ENCODE measurements at places on chromosomes 7 and 10.

- no peak for DNase-seq
These were observed 1018.2 kb upstream of the KCND2 start for GRCh38 chr7:119254742-119255141.

DNA sequence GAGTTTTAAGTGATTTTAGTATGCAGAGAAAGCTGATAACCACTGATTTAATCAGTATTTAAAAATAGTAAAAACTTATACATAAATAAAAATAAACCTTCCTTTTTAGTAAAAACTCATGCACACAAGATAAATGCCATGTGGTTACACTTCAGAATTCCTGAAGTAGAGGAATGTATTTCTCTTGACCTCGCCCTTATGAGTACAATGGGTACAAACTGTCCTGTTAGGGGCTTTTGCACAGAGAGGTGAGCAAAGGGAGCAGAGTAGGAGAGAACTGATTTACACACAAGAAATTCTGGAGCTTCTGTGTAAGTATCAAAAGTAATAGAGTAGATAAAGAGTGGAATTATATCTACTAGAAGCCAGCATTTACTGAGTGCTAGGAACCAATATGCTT, 279.6 kb downstream of the PPP1R3A start:
- DNase-seq, result no peak

DNA sequence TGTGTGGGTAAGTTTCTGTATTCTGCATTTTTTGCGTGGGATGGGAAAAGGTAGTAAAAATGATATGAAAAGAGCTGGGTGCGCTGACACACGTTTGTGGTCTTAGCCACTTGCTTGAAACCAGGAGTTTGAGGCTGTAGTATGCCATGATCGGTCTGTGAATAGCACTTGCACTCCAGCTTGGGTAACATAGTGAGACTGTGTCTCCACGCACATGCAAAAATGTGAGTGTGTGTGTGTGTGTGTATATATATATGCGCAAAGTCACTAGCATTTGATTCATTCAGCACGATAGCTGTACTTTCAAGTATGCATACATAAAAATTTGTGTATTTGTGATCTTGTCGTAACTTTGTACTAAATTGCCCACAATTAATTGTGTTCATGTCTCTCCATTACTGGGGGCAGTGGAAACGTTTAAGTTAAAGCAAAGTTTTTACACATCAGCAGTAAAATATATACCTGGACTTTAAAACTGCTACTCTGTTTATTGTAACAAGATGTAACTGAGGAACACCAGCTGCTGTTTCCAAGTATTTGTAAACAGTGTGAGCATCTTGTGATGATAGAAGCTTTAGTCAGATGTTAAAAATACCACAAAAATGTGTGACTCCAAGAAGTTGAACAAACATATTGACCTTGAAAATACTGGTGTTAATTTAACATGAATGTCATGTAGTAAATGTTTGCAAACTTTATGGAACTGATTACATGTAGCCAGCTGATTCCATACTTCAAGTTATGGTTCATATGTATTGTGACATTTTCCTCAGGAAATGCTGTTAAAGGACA, 1.6 kb downstream of the ZRANB1 start:
- peak; percentile 70 for DNase-seq

GRCh38 chr10:99435986-99436638, 5.7 kb upstream of the GOT1 start:
- DNase-seq, result peak; percentile 5

DNA sequence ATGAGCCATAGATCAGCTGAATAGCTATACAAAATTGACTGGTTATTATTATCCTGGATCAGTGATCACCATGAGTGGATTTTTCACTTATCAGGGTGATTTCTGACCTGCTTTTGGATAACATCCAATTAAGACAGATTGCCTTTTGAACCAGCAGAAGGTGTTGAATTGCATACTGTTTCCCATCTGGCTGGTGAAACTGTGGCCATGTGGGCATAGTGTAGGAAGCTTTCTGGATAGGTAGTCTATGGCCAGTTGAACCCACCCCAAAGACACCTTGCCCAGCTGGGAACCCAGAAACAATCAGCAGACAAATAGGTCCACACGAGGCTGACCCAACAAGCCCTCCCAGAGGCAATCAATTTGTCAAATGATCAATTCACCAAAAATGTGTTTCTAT, 29.3 kb downstream of the DNAJC12 start:
- DNase-seq, result no peak

DNA sequence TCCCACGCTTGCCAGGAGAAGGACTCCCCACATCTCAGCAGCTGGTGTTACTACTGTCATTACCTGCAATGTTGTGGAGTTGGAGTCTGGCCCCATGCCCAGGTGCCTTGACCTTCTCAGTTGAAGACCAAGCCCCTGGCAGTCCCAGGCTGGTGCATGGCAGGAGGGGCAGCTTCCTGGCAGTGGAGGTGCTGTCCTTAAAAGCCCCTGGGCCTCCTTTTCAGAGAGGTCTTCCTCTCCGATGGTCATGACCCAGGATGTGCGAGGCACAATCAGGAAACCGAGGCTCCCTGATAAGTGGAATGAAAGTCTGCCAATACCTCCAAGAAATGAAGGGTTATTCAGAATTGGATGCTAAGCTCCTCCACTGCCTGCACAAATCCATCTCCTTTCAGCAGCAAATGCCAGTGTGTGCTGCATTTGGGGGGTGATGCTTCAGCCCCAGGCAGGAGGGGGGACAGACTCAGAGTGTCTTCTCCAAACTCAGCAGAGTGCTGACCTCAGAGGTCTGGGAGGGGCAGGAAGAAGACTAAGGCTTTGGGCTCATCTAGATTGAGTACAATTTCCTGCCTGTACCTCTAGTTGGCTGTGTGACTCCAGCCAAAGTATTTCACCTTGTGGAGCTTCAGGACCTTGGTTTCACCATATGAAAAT, 97.0 kb upstream of the DDC start:
- DNase-seq, result no peak

GRCh38 chr10:89668386-89669071, 23.5 kb upstream of the PANK1 start:
- no peak for DNase-seq

DNA sequence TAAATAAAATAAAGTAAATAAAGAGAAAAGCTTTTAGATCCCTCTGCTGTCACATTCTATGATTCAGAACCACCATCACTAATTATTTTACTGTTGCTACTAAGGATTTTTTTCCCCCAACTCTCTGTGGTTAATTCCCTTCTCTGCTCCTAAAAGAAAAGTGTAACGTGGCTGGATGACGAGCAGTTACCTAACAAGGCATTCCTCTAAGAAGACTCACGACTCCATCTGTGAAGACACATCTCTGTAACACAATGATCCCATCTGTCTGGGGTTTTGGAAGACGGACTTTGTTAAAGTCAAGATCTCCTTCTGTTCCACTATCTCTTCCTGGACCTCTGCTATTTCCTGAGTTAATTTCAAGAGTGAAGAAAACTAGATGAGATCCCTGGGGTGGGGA, 179.9 kb downstream of the SFMBT2 start:
- DNase-seq, result no peak

GRCh38 chr10:28845009-28845682, 167.8 kb downstream of the BAMBI start:
- no peak for DNase-seq

DNA sequence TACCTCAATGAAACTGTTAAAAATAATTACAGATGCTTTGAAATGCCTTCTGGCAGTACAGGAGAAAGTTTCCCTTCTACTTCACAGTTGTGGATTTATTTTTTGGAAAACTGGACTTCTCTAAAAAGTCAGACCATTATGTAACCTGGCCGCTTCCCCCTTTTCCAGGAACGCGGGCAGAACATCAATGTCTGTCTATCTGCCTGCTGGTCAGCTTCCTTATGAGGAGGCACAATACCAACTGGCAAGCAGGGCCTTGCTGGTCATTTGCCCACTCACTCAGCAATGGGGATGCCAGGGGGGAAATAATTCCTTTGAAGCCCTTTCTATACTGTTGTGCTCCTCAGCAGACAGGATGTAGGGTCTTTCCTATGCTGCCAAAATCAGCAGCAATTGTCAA, 22.5 kb upstream of the ADRB1 start:
- DNase-seq, result no peak

- DNase-seq, result no peak
These were observed 115.5 kb downstream of the AGMO start for GRCh38 chr7:15446280-15446679.

DNA sequence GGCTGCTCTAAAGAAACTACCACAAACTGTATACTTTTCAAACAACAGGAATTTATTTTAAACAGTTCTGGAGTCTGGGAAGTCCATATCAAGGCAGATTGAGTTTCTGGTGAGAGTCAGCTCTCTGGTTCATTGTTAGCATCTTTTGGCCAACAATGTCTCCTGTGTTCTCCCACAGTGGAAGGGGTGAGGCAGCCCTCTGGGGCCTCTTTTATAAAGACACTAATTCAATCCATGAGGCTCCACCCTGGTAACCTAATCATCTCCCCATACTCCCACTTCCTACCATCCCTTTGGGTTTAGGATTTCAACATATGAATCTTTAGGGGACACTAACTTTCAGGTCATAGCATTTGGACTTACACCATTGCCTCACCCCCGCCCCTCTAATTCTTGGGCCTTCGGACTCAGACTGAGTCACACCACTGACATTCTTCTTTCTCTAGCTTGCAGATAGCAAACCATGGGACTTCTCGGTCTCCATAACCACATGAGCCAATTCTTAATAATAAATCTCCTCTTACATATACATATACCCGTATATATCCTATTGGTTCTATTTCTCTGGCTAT, 64.3 kb upstream of the ANTXRL start:
- DNase-seq, result no peak

GRCh38 chr7:151875942-151876898, 695 bp downstream of the PRKAG2 start:
- DNase-seq, result no peak

DNA sequence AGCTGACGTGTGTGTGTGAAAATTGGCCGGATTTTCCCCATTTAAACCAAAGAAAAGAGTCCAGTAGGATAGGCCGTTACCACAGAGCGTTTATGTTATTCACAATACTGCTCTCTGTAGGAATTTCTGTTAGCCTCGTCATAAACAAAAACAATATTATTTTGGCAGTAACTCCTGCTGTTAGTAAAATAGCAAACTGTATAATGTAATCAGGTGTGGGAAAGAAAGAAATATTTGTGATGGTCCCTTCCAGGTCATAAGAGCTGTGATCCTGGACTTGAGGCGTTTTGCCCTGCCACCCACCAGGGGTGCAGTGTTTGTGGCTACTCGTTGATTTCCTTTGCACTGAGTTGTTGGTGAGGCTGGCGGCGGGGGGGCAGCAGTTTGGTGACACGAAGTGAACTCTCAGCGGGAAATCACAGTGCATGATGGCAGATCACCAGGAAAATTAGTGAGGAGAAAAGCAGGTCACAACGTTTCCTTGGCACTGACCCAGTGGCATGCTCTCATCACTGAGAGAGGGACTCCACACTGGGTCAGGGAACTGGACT, 2.8 kb downstream of the EEPD1 start:
- no peak for DNase-seq

DNA sequence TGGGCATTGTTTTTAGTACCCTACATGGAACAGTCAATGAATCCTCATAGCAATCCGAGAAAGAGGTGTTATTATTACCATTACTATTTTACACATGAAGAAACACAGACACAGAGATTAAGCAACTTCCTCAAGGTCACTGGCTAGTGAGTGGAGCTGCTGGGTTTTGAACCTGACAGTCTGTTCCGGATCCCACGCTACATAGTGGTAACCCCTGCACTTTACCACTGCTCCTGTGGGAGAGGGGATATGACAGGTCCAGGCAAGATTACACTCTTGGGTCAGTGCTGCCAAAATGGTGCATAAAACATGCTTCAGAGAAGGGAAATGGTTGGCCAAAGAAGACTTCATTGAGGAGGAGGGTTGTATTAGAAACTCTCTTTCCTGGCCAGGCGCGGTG, 185.7 kb downstream of the XPNPEP1 start:
- DNase-seq, result no peak

DNA sequence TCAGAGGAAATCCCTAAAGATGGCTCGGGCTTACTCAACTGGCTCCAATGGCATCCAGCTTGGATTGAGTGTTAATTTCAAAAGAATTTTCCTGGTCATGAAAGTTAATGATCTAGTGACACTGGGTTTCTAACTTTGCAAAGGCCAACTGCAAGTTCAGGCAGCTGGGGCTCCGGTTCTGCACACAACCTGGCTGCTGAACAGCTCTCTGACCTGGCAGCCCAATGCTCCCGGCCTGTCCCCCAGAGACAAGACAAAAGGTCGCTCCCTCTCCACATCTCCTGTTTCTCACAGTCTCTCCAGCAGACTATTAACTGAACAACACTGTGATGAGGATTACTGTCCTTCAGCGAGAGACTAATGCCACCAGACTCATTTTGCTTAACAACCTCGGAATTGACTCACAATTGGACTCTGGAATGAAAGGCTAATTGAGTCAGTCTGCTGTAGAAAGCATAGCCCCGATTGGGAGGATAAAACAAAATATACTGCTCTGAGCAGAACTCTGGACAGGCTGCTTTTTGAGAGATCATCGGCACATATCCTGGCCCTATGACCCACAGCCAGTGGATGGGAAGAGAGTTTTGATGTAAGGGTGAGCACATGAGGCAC, 174.5 kb downstream of the GFRA1 start:
- no peak for DNase-seq

- DNase-seq, result no peak
These were observed 53.1 kb downstream of the TEX36 start for GRCh38 chr10:125629758-125630376.

GRCh38 chr7:101565601-101566209, 63.4 kb downstream of the MYL10 start:
- no peak for DNase-seq

DNA sequence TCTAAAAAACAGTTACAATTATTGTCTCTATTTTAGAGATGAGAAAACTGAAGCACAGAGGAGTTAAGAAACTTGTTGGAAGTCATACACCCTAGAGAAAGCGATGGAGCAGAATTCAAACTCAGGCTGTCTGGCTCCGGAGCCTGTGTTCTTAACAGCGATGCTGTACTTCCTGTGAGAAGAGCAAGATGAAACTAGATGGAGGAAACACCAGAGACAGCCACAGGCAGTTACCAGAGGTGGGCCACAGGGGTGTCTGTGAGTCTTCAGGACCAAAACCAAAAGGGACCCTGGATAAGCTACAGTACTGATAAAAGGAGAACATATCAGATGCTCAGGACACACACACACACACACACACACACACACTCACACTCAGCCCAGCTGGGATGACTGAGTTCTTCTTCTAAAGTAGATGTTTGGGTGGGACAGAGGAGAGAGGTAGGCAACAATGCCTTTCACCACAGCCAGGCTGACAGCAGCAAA, 289.2 kb downstream of the FZD1 start:
- no peak for DNase-seq
